ENCODE measurements at places on chromosomes 2 and 18.

GRCh38 chr2:175462246-175462645, 280.7 kb upstream of the ATP5MC3 start:
- no peak for DNase-seq

DNA sequence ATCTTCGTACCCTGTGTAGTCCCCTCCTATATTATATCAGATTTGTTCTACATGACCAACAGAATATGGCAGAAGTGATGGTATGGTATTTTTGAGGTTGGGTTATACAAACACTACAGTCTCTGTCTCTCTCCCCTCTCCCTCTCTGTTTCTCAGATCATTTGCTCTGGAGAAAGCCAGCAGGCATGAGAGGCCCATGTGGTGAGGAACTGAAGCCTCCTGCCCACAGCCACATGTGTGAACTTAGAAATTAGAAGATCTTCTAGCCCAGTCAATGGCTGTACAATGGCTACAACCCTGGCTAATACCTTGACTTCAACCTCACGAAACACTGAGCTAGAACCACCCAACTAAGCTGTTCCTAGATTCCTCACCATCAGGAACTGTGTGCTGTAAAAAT, 250.6 kb downstream of the SMAD2 start:
- no peak for DNase-seq

- DNase-seq = no peak
These were observed 270.6 kb upstream of the CHAC2 start for GRCh38 chr2:53497020-53497419.

GRCh38 chr2:192940767-192941166, 746.0 kb upstream of the TMEFF2 start:
- DNase-seq = no peak

DNA sequence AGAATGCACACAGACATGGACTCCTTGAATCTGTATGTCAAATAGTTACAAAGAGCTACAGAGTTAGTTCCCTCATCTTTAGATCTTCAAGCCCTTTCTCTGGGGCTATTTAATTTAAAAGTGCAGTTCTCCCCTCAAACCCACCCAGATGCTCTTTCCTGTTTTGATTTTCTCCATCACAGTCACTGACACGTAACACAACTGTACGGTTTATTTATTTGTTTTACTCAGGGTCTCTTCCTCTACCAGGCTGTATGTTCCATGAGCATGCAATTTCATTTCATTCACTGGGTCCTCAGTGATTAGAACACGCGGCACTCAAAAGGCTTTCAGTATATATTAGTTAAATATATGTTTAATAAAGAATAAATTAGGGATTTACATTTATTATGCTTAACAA, 94.7 kb downstream of the DOCK10 start:
- no peak for DNase-seq

DNA sequence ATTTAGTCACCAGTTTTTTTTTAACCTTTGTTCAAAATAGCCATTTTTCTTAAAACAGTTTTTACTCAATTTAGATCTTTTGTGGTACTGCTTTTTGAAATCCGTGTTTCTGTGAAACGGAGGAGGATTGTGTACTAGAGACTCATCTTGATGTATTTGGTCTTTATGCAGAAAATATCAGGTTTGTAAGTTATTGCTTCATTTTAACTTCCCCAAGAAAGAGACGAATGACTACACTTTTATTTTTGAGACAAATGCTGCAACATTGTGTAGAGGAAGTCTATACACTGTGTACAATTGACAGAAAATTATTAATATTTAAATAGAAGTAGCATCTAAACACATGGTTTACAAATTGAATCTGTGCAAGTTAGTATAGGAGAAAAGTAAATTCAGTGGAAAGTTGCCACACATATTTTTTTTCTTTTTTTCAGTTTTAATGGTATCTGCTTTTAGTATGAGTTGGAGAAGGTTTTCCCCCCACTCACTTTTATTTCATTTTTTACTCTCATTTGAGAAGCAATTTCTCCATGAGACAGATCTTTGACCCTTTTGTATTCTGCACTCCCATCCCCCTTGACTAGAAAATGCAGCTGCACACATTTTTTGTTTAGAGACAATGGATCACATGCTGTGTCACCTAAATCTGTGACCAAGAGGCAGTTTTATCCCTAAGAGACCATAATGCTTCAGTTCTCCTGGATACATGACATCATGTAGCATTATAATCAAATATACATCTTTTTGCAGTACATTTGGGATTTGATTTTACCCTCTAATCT, 200.8 kb upstream of the STON1 start:
- no peak for DNase-seq

DNA sequence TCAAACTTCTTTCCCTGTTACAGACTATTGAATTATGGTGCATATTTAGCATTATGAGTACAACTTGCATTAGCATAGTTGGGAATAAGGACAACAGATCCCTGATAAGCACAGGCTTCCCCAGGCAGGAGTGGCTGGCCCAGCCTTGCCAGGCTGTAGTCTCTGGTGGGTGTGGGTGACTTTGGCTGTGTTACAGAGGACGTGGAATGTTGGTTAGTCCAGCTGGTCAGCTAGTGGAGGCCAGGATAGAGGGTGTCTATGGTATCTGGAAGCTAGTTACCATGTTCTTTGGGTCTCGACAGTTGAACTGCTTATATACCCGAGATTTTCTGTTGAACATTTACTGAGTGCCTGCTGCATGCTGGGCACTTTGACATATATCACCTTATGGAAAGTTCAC, 4.7 kb downstream of the SH3RF3 start:
- no peak for DNase-seq

DNA sequence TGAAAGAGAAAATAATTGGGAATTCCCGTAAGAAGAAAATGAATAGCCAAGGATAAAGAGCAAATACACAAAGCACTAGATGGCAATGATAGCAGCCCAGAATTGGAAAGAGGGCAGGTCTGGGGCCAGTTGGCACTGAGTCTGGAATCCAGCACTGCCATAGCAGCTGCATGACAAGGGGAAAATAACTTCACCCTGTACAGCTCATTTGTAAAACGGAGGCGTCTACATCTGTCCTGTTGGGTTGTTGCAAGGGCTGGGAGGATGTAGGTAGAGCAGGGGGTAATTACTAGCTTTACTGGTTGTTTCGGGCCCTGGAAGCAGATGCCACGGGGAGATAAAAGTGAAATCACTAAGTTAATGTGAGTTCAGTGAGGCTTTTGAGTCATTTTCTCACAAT, 110.0 kb upstream of the RASGRP3 start:
- no peak for DNase-seq

GRCh38 chr2:49225126-49225525, 70.8 kb upstream of the FSHR start:
- DNase-seq = no peak

DNA sequence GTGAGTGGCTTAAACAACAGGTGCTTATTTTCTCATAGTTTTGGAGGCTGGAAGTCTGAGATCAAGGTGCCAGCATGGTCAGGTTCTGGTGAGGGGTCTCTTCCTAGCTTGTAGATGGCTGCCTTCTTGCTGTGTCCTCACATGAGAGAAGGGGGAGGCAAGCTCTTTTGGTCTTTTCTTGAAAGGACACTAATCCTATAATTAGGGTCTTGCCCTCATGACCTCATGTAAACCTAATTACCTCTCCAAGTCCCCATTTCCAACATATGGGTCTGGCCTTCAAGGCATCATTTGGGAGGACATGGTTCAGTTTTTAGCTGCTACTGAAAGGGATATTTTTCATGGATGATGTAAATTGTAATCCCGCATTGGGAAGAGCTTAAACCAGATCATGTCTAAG, 18.0 kb downstream of the RBM44 start:
- no peak for DNase-seq

DNA sequence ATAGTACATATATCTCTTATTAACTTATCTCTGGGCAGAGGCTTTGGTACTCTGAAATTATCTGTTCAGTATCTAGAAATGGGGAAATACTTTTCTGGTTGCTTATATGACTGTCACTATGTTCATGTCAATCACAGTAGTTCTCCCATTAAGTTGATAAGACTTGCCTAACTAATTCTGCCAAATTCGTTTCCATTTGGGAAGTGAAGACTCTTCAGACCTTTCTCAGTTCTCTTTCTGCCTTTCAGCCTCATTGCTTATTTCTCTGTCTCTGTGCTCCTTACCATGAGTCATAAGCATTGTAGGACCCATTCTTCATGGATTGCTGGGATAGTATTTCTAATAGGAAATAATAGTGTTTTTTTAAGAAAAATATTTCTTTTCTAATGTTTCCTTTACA, 113.5 kb downstream of the PHLPP1 start:
- no peak for DNase-seq

All from activated CD4-positive, alpha-beta T cell treated with anti-CD3 and anti-CD28 coated beads, Interleukin-2, amount 50 U/mL, for 1 hour (primary cell).